Fibroblast of pulmonary artery (primary cell): ENCODE measurements at places on chromosomes 2 and 18.

DNA sequence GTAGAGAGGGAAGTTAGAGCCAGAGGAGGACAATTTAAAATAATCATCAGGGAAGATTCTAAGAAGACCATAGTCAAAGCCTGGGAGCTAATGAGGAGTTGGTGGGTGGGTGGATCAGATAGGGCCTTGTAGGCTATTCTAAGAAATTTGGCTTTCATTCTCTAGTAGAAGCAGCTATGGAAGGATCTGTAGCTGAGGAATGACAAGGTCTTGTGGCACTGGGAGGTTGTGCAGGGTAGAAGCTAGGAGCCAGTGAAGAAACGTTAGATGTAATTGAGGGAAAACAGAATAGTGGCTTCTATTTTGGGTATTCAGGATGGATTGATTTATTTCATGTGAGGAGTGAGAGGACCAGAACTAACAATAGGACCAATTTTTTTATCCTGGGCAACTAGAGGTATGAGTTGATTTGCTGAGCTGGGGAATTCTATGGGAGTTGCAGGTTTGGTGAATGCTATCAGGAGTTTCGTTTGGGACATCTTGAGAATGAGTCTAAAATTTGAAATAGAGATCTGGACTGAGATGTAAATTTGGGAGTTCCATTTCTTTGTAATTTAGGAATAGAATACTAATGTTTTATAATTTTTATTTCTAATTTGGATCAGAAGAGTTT, 371.9 kb downstream of the PARD3B start:
- DNase-seq: no peak

GRCh38 chr2:38907743-38908562, 18.3 kb downstream of the ARHGEF33 start:
- DNase-seq: no peak

DNA sequence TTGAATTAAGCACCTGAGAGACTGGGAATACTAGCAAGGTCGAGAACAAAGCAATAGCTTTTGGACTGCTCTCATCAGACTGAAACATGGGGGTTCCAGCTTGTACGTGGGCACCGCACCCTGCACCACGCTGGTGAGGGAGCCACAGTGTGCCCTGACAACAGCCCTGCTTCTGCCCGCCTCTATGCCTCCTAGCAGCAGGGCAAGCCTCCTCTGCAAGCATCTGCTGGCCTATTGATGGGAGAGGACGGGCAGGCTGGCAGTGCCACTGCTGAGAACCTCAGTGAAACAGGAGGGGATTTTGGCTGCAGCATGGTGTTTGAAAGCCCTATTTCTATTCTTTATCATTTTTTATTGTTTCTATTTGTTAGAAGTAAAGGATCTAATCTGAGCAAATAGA, 146.1 kb upstream of the OTOS start:
- DNase-seq: no peak

DNA sequence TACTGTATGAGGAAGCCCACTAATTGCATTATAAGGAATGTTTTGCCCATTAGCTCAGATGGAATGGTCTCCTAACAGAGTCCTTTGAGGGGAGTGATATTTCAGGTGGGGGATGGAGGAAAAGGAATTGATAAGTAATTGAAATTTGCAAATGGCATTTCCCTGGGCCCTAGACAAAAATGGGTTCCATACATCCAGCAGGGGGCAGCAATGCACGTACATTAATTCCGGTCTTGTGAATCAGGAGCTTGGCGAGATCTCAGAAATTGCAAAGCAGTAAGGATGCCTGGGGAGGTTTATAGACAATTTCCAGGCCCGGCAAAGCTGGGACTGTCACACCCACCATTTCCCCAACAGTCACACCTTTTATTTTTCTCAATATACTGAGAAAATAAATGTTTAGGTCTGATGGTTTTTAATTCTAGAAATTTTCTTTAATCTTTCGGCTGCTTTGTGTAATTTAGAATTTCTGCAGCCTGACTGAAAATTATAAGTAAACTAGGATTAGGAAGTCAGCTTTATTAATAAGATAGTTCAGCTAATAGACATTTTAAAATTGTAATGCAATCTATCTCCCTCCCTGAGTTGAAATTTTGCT, 122.8 kb downstream of the LYPD1 start:
- peak; percentile 82 for DNase-seq

DNA sequence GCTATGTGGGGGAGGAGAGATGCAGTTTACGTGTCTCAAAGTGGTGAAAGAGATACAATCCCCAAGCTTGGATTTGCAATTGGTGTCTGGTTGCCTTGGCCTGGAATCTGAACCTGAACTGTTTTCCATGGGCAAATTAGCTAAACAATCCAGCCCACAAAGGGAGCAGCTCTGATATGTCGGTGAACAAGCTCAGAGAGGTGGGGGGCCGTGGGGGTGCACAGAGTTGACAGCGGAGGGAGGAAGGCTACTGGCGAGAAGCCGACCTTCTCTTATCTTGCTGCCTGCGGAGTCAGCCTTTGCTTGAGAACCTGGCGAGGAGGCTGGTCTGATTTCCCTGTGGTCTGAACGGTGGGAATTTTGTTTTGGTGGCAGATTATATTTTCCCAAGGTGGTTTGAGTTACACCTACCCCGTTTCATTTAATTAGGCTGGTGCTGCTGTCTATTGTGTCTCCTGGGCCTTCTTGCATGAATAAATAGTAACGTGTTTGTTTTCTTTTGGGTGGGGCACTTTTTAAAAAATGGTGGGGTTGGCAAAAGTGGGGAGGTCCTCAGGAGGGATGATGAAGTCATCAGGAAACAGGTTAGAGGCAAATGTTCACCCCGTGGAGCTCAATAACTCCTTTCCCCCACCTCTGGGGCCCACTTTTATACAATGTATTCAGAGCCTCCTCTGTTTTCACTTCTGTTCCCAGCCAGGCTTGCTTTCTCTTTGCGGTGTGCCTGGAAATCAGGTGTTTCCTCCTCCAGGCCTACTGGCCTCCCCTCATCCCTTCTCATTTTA, 80.9 kb upstream of the IGFBP5 start:
- no peak for DNase-seq

DNA sequence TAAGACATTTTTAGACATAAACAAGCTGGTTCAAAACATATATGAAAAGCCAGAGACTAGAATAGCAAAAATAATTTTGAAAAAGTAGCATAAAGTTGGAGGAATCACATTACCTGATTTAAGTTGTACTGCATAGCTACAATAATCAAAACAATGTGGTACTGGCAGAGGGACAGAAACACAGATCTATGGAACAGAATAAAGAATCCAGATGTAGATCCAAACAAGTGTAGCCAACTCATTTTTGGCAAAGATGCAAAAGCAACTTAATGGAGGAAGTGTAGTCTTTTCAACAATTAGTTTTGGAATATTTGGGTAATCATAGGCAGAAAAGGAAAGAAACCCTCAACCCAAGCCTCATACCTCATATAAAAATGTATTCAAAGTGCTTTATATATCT, 278.7 kb upstream of the ZNF521 start:
- no peak for DNase-seq

DNA sequence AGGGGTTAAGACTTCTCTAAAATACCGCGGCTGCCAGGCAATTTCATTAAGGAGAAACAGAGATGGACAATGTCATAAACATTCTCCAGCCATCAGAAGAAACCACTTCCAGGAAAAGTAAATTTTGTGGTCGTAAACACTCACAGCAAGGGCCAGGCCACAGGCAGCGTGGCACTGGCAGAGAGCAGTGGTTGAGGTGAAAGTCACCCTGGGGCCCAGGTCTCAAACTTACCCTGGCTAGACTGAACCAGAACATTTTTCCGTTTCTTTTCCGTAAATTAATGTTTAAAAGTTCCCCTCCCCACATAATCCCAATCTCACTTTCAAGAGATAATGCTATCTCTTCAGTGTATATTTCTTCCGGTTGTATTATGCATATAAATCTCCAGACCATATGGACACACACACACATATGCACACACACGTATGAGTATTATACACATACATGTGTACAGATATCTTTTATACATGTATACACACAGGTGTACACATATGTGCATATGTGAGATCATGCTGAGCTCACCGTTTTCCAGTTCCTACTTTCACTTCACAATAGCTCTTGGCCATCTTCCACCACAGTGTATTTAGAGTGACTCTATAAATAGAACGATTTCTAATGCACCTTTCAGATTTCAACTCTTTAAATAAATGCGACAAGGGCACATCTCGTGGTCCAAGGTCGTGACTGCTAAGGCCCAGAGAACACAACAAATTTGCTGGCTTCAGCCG, 90.1 kb downstream of the MALT1 start:
- DNase-seq: no peak

DNA sequence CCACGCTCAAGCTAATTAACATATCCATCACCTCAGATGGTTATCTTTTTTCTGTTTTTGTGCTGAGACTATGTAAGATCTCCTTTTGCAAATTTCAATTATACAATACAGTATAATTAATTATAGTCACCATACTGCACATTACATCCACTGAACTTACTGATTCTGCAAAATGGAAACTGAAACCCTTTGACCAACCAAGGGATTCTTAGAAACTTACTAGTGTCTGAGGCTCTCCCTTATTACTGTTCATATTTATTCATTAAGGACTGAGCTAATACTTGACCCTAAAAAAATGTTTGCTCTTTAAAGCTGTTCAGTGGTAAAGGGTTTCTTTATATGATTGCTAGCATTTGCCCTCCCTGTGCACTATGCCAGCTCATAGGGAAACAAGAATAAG, 50.7 kb downstream of the ADAM23 start:
- DNase-seq: no peak

GRCh38 chr18:43279015-43279744, 1.9 kb upstream of the SYT4 start:
- DNase-seq: peak; percentile 29
